ENCODE measurements at places on chromosomes 1 and 21.
A peak's percentile ranks its signal among the peaks of the same experiment; 100 is the strongest.

GRCh38 chr1:206555473-206555935 lies 48.2 kb downstream of the RASSF5 start:
- DNase-seq, result no peak

DNA sequence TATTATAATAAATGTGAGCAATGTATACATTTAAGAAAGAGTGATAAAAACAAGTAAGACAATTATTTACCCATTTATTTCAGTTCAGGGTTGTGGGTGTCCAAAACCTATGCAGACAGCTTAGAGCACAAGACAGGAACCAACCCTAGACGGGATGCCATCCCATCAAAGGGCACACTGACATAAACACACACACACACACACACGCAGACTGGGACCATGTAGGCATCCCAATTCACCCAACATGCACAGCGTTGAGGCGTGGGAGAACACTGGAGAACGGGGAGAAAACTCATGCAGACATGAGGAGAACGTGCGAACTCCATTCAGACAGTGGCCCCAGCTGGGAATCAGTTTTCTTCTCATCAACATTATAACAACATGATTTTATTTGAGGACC lies 274.7 kb downstream of the USP25 start:
- DNase-seq, result no peak

- no peak for DNase-seq
Observed at GRCh38 chr1:201515895-201516294, 9.0 kb upstream of the CSRP1 start.

GRCh38 chr1:38208716-38209632 lies 162.4 kb upstream of the POU3F1 start:
- no peak for DNase-seq

DNA sequence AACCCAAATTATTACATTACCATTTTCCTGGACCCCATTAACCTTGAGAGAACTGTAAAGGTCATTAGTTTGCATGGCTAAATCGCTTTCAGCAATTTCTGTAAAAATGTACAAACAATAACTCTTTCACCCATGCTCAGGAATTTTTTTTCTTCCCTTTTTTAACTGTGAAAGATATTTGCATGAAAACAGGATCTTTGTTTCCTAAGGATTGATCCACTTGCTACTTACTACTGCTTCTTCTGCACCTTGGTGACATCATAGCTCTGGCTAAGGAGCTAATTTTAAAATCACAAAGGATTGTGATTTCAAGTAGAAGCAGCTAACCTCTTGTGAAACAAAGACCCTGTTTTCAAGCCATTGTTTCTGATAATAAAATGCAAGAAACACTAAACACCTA lies 274.6 kb upstream of the ESRRG start:
- no peak for DNase-seq

DNA sequence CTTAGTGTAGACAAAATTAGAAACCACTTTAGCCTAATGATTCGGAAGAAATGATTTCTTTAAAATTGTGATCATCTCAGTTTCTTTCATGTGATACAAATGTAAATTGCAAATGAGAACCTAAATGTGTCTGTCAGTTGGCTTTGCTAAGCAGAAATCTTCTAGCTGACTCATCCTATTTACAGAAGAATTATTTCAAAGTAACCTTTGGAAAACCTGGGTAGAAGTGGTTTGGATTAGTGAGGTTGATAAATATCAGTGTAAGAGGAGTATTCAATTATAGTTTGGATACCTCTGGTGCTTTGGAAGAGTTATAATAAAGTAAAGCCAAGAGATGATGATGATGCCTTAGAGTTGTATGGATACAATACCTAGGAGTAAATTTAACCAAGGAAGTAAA lies 37.4 kb downstream of the CC2D1B start:
- no peak for DNase-seq

DNA sequence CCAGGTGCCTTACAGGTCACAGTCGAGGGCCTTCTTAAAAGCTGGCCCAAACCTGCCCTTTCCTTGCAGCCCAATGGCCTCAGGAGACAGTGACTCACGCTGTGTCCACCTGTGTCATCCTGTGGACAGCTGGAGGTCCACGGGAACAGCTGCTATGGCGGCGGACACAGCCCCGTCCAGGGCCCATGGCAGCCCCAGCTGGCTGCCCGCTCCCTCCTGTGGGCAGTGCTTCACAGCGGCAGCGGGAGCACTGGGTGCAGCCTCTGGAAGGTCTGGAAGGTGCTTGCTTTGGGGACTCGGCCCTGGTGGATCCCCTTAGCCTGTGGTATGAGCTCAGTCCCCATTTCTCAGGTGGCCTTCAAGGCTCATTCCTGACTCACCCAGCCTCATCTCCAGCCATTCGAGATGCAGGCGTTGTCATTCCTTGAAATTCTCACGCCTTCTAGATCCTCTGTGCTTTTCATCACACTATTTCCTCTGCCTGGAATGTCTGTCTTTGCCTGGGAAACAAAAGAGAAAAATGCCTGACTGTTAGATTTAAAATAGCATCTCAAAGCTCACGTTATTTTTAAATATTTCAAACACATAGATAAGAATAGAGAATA lies 86.8 kb downstream of the KIF26B start:
- DNase-seq, result no peak

- DNase-seq, result no peak
Observed at GRCh38 chr1:225257081-225257480, 170.8 kb downstream of the LBR start.

DNA sequence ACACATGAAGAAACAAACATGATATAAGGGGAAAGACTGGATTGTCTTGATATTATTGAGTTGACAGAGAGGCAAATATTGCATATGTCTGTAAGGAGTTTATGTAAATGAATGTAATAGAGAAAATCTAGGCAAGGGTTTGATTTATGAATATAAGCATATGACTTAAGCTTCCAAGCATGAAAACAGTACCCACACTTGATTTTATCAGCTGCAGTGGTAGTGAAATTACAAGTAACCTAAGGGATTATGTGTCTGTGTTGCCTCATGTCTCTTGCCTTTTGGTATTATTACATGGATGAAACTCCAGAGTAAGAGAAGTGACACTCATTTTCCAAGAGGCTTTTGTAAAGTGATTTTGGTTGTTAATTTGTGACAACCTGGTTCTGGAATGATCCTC lies 1678.9 kb downstream of the KCNT2 start:
- no peak for DNase-seq

GRCh38 chr1:204733289-204733688 lies 47.8 kb upstream of the LRRN2 start:
- no peak for DNase-seq

DNA sequence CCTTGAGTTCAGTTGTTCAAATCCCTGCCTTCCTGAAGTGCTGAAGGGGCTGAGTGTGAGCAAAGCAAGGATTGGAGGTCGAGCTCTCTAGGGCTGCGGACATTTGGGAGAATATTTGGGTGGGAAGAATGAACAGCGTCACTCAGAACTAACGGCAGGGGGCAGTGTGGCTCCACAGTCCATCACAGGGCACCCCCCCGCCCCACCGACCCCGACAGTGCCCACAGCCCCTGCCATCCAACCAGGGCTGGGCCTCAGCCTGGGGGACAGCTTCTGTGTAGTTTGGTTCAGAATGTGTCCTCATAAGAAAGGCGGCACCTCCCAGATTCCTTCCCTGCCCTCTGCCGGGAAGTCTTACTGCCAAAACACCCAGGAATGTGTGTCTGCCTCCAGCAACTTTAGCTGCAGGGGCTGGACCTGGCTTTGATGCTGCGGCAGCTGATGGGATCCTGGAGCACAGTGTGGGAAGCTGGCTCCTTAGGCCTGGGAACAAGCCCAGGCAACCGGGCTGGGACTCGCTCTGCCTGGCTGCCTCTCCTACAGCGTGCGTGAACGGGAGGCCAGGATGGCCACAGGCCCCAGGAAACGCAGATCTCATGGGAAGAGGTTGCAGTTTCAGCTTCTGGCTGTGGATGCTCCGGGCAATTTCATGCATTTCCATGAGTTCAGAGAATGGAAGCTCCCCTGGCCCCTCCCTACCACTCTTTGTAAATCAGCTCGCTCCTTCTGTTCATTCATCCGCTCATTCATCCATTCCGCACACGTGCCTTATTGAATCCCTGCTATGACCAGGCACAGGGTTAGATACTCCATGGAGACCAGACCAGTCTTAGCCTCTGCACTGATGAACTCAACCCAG lies 104.9 kb upstream of the TMPRSS2 start:
- peak; percentile 10 for DNase-seq

DNA sequence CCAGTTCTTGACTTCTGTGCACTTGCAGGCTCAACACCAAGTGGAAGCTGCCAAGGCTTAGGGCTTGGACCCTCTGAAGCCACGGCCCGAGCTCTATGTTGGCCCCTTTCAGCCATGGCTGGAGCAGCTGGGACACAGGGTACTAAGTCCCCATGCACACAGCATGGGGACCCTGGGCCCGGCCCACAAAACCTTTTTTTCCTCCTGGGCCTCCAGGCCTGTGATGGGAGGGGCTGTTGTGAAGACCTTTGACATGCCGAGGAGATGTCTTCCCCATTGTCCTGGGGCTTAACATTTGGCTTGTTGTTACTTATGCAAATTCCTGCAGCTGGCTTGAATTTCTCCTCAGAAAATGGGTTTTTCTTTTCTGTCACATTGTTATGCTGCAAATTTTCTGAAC lies 59.8 kb downstream of the DISC1 start:
- no peak for DNase-seq

DNA sequence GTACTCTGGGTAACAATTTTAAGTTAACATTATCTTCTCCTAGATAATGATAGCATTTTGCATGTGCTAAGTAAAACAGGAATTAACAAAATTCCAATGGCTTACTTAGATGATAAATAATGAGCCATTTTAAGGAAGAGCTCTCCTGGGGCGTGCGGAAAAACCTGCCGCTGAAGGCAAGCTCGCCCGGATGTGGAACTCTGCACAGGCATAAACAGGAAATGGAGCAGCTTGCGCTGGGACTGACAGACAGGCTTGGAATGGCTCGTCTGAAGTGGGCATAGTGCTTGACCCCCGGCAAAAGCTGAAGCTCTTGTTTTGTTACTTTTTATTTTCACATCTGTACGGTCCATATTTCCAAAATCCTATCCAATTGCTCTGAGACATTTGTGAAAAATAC lies 169.2 kb downstream of the ZNF281 start:
- no peak for DNase-seq

- DNase-seq, result no peak
Observed at GRCh38 chr1:7252411-7253117, 467.3 kb downstream of the CAMTA1 start.

GRCh38 chr1:81201779-81202178 lies 599.0 kb upstream of the ADGRL2 start:
- no peak for DNase-seq

- no peak for DNase-seq
Observed at GRCh38 chr1:207911856-207912760, 1.2 kb upstream of the CD34 start.

GRCh38 chr1:29121516-29121935 lies 2.2 kb downstream of the TMEM200B start:
- DNase-seq, result no peak

DNA sequence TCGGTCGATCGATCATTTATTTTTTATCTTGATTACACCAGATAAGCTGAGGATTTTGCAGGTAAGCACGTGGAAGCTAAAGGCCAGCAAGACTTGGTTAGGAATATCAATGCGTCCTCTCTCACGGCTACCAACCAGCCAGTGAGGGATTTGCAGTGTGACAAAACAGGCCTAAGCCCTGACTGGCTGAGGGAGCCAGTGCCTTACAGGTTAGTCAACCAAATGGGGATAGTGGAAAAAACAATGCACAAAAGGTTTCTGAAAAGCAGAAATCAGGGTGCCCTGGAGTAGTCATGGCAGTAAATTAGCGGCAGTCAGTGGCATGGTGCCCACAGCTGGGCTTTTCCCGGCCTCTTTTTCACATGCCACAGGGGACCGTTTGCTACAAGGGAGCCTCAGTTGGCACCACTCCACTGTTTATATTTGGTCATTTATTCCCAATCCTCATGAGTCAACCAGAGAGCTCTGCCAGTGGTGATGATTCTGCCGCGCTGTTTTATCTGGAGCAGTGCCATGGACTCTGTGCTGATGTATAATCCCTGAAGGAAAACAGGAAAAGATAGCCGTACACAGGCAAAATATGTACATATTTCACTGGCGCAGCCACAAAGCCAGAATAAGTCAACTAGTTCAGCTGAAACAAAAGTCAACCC lies 167.6 kb downstream of the RHOU start:
- no peak for DNase-seq

DNA sequence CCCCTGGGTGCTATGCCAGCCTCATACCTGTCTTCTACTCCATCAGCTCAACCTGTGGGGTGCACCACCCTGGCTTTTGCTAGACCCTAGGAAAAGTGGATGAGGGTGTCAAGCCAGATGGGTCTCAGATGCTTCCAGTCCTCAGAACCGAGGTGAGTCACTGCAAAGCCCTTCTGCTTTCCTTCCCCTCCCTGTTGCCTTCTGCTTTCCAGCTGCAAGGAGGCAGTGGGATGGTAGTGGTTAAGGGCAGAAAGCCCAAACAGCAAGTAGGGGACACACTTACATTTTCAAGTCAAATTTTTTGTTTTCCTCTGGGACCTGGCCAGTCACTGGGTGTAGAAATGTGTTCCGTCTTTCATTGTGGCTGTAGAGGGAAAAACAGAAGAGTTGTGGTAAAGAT lies 60.7 kb upstream of the GOLT1A start:
- DNase-seq, result no peak

DNA sequence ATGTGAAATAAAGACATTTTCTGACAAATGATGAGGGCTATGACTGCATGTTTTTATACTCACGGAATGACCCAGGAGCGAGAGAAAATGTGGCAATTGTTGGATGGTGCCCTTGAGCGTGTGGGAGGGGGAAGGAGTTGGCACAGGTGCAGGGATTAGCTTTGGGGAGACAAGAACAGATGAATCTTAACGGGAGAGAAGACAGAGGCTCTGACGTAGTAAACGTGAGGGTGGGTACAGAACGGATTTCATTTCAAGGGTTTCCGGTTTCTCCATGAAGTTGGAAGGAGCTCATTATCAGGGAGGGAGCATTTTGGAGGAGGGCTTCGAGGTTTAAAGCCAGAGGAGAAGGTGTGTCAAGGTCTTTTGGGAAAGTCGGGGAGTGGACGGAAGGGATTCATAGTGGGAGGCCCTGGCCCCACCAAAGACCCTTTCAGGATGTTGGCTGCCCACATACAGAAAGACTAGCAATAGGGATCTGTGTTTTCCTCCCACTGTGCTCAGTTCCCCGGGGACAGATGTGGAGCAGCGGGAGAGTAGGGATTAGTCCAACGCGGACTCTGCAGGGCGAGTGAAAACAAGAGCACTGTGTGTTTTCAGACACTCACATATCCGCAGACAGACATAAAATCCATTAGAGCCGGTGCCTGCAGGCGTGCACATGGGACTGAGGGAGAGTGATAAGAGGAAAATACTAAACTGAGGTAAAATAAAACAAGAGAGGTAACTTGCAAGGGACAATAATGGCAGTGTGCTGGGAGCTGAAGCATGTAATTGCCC lies 584.1 kb downstream of the AJAP1 start:
- DNase-seq, result no peak

GRCh38 chr1:115164484-115164883 lies 75.2 kb upstream of the TSPAN2 start:
- no peak for DNase-seq

DNA sequence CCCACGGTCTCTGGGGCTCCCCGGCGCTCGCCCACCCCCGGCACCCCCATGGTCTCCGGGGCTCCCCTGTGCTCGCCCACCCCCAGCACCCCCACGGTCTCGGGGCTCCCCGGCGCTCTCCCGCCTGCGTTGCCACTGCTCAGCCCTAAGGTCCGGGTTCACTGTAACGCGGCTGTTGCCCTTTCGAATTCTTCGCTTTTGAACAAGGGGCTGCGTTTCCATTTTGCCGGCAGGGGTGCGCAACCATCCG lies 5.2 kb upstream of the FTCD start:
- DNase-seq, result no peak

All from stimulated activated CD4-positive, alpha-beta T cell treated with anti-CD3 and anti-CD28 coated beads, Interleukin-12 subunit alpha, Interleukin-12 subunit beta, amount 100 ng/mL, for 24 hours (primary cell).